Right renal pelvis (tissue), 4 donors: ENCODE measurements at places on chromosomes 6 and 20. TPM values are rescaled to one million over a fixed set of nuclear protein-coding genes. Genes with fewer than 3 reads are reported as not detected.
A peak's percentile ranks its signal among the peaks of the same experiment; 100 is the strongest.

GRCh38 chr20:62025394-62025793, 40.3 kb downstream of the TAF4 start:
- no peak for DNase-seq

DNA sequence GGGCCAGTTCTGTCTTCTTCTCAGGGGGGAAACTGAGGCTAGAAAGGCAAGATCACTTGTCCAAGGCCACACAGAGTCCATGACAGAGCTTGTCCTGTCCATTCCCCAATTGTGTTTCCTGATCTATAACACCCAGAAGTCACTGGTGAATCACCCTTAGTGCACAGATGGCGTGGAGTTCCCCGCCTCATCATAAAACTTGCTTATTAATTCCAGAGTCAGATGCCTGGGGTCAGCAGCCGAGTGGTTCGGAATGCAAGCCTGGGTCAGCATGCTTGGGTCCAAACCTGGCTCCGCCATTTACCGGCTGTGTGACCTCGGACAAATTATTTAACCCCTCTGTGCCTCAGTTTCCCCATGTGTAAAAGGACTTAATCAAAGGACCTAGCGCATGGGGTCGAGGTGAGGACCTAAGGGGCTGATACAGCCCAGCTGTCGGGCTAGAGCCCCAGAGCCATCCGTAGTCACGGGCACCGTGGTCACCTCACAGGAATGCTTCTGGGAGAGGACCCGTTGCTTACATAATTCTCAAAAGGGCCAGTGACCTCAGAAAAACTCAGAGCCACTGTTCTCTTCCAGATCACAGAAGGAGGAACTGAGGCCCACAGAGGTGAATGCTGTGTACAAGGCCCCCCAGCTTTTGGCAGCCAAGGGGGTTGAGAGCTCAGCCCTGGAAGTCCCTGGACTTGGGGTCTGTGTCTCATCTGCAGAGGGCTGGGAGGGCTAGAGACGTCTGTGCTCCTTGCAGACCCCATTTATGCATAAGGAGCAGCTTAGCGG, 1.4 kb upstream of the ZBP1 start:
- no peak for DNase-seq

DNA sequence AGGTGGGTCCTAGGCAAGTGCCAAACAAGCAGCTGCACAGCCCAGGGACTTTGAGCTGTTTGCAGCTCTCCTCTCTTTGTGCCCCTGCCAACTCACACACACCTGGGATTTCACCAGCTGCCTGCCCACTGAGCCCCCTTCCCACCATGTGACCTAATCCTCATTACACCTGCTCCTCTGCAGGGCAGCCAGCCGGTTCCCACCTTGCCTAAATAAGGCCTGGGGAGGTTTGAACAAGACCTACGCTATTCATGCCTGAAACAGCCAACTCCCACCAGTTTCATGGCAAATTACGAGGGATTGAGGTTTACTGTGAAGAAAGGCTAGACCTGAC, 92.6 kb upstream of the SOX4 start:
- no peak for DNase-seq

- no peak for DNase-seq
Observed at GRCh38 chr20:29452186-29452585, 1805.3 kb upstream of the DEFB115 start.

DNA sequence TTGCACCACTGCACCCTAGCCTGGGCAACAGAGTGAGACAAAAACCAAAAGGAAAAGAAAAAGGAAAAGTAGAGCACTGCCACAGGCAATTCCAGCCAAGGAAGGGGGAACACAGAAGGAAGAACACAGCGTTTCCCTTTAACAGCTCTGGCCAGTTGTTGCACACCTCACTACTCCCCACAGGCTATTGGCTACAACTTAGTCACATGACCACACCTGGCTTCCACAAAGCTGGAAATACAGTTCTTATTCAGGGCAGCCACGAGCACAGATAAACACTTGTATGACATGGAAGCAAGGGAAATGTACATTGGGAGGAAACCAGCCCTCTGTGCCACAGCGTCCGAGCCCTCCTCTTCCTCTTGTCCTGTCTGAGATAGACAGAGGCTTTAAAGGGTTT, 249.0 kb upstream of the JARID2 start:
- no peak for DNase-seq

- no peak for DNase-seq
Observed at GRCh38 chr20:17437251-17437650, 93.9 kb downstream of the BFSP1 start.

GRCh38 chr6:45630314-45630713, 252.6 kb upstream of the SUPT3H start:
- no peak for DNase-seq

DNA sequence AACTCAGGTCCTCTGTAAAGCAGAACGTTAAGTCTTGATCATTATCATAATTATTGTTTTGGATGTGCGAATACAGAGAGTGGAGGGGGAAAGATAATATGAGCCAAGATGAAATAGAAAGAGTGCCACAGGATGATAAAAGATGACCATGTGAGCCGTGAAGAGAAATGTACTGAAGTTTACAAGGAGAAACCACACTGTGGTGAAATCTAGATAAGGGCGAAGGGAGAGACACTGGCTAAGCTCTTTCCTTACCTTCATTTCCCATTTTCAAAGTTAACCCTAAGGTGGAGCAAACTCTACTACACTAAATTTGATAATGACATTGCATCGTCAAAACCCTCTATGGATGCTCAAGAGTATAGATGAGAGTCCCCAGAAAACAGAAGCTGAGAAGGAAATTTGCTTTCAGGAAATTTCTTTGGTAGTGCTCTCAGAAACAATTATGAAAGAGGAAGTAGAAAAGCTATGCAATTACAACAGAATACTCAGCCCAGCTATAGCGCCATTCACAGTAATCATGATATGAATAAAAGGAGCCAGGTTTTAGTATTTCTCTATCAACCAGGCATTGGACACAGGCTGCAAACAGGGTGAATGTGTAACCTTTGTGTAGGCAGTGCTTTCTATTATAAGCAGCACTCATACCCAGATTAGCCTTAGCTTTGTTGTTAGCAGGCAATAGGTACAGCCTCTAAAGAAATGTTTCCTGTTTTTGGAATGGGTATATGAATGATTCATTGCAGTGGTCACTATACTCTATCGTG, 1080.7 kb downstream of the GRIK2 start:
- DNase-seq: no peak

- peak; percentile 37 for DNase-seq
Observed at GRCh38 chr6:126198631-126199030, 141.3 kb upstream of the CENPW start.

- no peak for DNase-seq
Observed at GRCh38 chr6:402901-403658, 11.5 kb downstream of the IRF4 start.

GRCh38 chr6:107936162-107936909, 21.7 kb downstream of the SEC63 start:
- no peak for DNase-seq

GRCh38 chr6:149254253-149254652, 63.3 kb upstream of the TAB2 start:
- DNase-seq: no peak

- no peak for DNase-seq
Observed at GRCh38 chr6:11066505-11067347, 22.6 kb upstream of the ELOVL2 start.

GRCh38 chr6:390914-391558, 516 bp upstream of the IRF4 start:
- DNase-seq: no peak

- no peak for DNase-seq
Observed at GRCh38 chr6:91082311-91082832, 495.5 kb upstream of the MAP3K7 start.

DNA sequence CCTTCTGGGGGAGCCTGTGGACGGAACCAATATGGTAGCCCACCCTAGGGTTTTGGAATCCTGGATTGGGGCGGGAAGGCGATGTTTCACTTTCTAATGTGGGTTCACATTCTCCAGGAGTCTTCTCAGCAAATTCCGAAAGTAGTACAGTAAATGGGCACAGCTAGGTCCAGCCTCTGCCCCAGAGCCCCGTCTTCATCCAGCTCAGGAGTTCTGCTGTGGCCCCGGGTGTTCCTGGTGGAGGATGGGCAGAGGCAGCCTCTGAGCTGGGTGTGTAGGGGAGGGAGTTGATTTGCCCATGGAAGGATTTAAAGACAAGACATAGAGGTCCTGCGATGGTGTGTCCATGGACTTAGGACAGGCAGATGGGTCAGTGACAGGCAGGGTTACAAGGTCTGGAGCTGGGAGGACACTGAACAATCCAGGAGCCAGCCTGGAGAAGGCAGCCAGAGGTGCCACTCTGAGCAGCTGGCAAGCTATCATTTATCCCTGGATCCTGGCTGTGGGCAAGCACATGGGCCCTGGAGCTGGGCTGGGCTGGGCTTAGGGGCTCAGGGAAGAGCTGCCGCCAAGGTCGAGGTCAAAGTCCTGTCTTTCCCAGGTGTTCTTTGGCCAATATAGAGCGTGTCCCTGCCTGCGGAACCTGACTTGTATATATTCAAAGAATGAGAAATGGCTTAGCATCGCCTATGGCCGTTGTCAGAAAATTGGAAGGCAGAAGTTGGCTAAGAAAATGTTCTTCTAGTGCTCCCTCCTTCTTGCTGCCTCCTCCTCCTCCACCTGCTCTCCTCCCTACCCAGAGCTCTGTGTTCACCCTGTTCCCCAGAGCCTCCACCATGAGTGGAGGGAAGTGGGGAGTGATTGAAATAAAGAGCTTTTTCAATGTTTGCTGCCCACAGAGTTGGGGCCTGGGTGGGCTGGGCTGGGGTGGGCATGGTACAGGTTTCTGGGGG, 6.7 kb downstream of the CLPSL1 start:
- DNase-seq: no peak

DNA sequence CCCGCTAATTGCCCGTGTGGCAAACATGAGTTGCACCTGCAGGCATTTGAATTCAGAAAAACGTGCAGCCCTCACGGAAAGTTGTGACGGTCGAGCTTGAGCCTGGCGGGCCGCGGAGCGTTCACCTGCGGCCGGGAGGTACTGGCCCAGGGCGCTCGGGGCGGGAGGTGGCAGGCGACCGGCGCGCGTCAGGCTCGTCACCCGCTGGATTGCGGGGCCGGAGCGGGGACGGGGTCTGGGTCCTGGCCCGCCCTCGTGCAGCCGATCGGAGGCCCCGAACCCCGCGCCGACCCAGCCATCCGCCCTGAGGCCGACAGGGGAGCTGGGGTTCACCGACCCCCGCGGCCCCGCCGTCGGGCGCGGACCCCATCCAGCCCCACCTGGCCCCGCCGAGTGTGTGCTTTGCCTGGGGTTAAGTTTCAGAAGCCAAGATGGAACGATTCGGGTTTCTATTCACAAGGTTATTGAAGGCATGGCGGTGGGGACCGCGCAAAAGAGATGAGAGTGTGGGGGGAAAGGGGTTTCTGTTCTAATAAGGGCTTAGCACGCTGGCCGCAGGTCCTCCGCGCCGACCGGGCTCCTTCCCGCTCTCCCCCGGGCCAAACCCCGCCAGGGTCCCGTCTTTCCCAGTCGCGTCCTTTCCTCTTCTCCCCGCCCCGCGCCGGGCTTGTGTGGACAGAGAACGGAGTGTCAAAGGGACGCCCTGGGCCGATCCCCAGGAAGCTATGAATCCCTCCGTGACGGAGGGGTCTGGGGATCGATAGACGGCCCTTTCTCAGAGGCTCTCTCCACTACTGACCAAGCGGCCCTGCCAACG, 1.6 kb upstream of the HEY2 start:
- peak; percentile 24 for DNase-seq

- no peak for DNase-seq
Observed at GRCh38 chr6:25465941-25466340, 186.1 kb upstream of the SCGN start.

DNA sequence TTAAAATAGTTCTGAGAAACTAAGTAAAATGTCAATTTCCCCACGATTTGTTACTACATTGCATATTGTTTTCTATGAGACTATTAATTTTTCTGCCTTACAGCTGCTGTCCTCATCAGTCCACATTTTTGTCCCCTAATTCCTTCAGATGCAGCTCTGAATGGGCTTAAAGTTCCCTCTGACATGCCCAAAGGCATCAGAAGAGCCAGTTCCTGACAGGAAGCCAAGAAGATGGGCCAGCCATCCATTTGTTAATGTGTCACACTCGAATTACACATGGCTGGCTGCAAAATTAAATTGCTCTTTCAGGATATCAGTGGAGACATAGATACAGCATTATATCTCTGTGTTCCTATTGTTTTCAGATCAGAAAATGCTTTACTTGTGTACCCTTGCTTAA, 1223.0 kb downstream of the EPHA7 start:
- DNase-seq: no peak

- peak; percentile 49 for DNase-seq
Observed at GRCh38 chr6:39309942-39310531, 4.2 kb downstream of the KCNK17 start.

GRCh38 chr6:99507648-99508047, 7.6 kb downstream of the USP45 start:
- no peak for DNase-seq

GRCh38 chr6:52734072-52734471, 29.2 kb downstream of the GSTA2 start:
- DNase-seq: no peak

GRCh38 chr6:158069800-158070195, 88.1 kb downstream of the SYNJ2 start:
- DNase-seq: no peak

- no peak for DNase-seq
Observed at GRCh38 chr20:34753706-34754461, 49.7 kb downstream of the TP53INP2 start.

DNA sequence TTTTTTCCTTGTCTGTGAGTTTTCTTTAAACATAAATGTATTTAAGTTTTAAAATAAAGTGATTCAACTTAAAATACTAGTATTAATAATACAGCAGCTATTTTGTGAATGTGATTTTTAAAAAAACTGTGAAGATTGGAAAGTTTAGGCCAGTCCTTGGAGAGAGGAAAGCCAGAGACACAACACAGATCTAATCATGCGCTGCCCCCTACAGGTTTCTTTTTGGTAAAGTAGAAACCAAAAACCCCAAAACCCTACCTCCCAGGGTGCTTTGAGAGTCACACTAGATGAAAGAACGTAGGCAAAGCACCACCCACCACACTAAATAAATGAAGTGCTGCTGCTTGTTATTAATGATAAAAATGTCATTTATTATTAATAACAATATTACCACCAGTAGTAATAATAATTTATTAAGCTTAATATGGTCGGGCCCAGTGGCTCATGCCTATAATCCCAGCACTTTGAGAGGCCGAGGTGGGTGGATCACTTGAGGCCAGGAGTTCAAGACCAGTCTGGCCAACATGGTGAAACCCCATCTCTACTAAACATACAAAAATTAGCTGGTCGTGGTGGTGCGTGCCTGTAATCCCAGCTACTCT, 33.7 kb downstream of the SLC9A8 start:
- no peak for DNase-seq

GRCh38 chr6:146212781-146213180, 183.9 kb downstream of the GRM1 start:
- DNase-seq: no peak

- no peak for DNase-seq
Observed at GRCh38 chr20:49542514-49542991, 25.4 kb downstream of the PTGIS start.

- DNase-seq: no peak
Observed at GRCh38 chr20:61968036-61968810, 97.5 kb downstream of the TAF4 start.

- DNase-seq: no peak
Observed at GRCh38 chr20:4060064-4060795, 44.9 kb upstream of the RNF24 start.

The DUSP15 gene
- polyA plus RNA-seq: 20.1 TPM

The TXLNB gene
- polyA plus RNA-seq: 1.3 TPM

The RIPOR3 gene
- polyA plus RNA-seq: 7.1 TPM

The TREML2 gene
- 0.04 TPM for polyA plus RNA-seq

The DDO gene
- polyA plus RNA-seq: 0.59 TPM

The TP53INP2 gene
- polyA plus RNA-seq: 13.5 TPM

The SNRPB2 gene
- polyA plus RNA-seq: 128 TPM

The DXO gene
- polyA plus RNA-seq: 28.9 TPM

The OR2J3 gene
- not detected for polyA plus RNA-seq

The OLIG3 gene
- polyA plus RNA-seq: not detected

The CRISP2 gene
- 0.15 TPM for polyA plus RNA-seq

The PXDC1 gene
- 22.9 TPM for polyA plus RNA-seq
